Activated T-helper 9 cell treated with anti-CD3 and anti-CD28 coated beads, Interleukin-2, amount 50 U/mL, for 16 hours (primary cell): ENCODE measurements at places on chromosomes 11 and 22.

- DNase-seq = no peak
Measured at GRCh38 chr22:42912059-42912458, 55.0 kb upstream of the ARFGAP3 start.

- no peak for DNase-seq
Measured at GRCh38 chr22:30191040-30191701, 55.4 kb downstream of the LIF start.

DNA sequence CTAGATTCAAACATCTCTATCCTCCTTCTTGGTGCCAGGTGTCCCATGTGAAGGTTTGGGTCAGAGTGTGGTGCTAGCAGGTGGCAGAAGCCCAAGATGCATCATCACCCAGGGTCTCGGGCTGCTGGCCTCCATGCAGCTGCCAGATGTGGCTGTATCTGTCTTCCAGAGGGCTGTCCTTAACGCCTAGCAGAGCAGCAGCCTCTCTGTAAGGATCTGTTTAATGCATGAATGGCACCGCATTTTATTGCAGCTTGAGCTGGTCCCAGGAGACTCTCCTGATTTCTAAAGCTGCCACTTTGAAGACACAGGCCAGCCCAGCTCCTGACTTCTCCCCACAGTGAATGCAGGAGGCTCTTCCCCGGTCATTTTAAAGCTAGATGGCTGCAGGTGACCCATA is 26.3 kb downstream of the SLC1A2 start:
- DNase-seq = no peak

DNA sequence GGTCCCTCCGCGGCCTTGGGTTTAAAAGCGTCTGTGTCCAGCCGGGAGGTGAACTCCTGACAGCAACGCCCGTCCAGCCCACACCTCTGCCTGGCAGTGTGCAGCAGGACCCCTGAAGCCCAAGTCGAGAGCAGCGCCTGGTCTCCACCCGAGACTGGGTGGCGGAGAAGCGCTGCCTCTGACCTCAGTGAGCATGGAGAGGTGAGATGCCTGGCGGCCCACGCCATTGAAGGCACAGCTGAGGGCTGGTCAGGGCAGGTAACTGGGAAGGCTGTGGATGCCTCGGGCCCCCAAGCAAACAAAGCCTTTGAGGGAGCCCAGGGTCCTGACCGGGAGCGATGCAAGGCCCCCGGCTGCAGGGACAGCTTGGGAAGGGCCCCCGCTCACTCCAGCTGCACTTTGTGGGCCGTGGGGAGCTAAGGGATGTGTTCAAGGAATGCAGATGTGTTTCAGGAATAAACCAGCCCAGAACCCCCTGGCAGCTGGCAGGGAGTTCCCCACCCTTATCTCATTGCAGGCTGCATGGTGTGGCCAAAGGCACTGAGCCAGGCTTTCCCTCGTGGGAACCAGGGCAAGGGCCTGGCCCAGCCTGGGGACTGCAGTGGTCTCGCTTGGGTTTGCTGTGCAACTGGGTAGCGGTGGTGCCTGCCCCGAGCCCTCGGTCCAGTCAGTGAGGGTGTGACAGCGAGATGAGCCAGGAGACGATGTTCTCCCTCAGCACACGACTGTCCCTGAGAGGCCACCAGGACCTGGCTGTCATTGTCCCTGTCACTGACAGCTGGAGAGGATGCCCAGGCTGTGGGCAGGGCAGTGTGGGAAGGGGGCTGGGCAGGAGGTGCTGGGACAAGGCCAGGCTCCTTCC is 92.5 kb downstream of the WNT7B start:
- no peak for DNase-seq

DNA sequence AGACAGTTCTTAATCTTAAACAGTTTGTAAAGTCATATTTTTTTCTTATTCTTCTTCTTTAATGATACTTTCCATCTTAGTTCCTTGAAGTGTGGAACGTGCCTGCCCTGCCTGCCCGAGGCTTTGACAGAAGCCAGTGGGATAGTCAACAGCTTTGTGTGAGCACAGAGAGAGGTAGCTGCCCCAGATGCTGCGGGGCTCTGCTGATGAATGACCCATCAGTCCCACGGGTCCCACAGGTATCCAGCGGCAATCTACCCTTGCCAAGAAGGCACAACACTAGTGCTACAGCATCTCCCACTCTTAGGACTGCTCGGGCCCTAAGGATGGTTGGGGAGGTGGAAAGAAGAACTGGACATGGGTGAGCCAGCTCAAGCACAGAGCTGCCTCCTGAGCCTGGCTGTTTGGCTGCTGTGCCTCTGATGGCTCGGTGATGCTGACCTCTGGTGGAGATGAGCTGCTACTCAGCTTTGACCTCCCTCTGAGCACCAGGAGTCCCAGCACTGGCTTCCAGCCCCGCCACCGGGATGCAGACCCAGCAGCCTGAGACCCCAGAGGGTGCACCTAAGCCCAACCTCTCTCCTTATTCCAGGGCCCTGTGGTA is 11.8 kb upstream of the APLNR start:
- DNase-seq = no peak

- no peak for DNase-seq
Measured at GRCh38 chr11:79189601-79190000, 251.2 kb downstream of the TENM4 start.

- no peak for DNase-seq
Measured at GRCh38 chr11:129894278-129895125, 876 bp downstream of the NFRKB start.

DNA sequence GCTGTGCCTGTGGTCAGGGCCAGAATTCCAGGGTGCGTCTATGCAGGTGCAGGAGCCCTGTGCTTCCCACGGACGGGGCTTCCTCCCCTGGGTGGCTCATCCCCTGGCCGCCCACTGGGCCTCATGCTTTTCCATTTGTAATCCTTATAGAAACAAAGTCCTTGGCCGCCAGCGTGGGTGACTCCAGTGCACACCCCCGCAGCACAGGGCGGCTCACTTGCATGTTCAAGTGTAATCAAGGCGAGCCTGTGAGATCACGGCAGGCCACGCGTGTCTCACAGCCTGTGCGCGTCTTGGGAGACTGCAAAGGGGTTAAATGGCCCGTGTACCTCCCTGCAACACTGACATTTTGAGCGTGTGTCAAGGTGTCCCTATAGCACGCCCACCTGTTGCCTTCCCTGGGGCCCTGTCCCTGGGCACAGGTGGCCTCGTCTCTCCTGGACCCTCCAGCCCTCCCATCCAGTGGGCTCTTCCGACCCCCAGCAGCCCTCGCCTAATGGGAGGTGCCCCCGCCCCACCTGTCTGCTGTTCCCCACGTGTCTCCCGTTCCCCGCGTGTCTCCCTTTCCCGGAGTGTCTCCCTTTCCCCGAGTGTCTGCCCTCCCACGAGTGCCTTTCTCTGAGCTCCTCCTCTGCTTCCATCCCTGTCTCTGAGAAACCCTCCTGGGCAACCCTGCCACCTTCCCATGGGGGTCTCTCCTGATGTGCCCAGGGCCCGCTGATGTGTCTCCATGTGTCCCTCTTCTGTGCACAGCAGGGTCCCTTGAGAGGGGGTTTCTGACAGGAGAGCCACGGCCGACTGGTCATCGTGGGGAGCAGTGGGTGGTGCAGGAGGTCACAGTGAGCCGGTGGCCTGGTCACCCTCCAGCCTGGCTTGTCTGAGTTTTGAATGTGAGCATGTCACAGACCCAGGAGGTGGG is 1215.3 kb downstream of the BRD1 start:
- no peak for DNase-seq

DNA sequence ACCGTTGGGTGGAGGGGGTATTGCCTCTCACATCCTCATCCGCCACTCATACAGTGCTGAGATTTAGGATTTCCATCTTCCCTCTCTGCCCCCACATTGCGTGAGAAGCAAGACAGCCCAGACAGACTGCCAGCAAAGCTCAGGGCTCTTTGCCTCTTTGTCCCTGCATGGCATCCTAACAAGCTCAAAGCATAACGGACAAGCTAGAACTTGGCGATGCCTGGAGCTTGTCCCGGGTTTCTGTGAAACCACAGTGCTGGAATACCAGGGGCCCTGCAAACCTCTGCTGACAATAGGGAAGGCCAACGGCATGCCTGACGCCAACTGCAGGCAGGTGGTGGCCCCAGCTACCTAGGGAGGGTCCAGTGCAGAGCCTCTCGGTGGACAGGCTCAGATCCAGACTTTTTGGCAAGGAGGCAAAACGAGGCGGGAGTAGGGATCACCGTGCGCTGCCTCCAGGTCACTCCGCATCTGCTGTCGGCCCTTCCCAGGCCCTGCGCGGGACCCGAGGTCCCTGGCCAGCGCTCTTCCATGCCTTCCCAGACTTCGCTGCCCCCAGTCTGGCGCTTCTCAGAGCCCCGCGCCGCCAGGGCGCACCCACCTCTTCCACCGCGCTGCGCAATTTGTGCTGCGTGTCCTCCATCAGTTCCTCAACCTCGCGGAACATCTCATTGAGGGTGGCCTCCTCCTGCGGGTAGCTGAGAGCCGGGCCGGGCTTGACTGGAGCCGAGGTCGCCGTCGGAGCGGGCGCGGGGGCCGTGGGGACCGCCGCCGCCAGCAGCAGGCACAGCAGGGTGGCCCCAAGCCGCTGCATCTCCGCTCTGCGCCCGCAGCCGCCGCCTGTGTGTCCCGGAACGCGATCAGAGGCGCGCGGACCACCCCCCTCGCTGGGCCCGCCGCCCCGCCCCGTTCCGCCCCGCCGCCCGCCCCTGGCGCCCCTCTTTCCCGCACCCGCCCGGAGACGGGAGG is at the start of gene DKK3:
Gene DKK3 (minus strand): TSS at position 858 of the 969 bp plus-strand sequence. CDS start 44 bp downstream, at position 814.
- no peak for DNase-seq

DNA sequence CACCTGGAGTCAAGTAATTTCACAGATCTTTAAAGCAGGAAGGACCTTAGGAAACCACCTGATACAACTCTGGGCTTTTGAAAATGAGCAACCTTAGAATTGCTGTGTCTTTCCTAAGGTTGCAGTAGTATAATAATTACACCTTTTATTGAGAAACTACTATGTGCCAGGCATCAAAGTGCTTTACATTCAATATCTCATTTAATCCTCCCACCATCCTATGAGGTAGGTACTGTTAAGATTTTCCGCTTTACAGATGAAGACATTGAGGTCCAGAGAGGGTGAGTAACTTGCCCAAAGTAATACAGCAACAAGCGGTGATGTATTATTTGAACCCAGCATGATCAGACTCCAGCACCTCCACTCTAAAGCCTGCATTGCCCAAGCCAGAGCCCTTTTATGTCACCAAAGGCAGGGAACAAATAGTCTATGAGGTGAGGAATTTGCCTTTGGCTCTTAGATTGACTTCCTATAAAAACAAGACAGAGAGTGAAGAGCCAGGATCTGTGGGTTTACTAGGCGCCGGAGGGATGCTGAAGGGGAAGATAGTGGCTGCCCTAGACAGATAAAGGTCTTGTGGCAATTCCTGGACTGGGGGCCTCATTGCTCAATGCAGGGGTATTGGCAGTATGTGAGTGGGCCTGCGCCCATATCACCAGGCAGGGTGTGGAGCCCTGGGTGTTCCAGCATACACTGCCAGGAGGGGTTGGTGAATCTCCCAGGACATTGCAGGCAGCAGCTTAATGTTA is 157.1 kb downstream of the FBXO7 start:
- no peak for DNase-seq

GRCh38 chr11:468036-468435 is 18.0 kb downstream of the PTDSS2 start:
- no peak for DNase-seq

DNA sequence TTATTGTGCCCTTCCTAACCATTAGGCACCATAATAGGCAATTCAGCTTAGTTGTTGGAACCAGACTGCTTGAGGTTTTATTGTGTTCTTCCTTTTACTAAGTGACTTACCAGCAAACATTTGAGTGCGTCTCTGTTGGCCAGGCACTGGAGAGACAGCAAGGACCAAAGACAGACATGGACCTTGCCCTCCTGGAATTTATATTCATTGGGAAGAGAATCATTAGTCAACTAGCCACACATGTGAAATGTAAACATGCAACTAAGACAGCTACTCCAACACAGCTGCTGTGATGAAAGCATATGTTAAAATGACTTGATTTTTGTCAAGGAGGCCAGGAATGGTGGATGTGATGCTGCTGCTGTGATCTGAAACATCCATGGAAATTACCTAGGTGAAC is 106.4 kb downstream of the TRAF6 start:
- no peak for DNase-seq

DNA sequence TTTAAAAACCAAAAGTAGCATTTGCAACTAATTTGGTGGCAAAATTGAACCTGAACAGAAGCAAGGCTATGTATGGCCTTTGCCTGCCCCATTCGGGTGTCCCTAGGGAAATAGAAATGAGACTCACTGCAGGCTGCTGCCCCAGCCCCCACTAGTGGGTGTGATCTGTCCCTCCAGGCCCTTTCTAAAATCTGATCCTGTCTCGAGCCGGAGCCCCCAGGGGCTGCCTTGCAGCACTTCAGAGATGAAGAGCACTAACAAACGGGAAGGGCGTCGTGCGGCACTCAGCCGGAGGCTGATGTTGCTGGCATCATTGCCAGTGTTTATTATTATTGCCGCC is 43.2 kb downstream of the CD82 start:
- no peak for DNase-seq

DNA sequence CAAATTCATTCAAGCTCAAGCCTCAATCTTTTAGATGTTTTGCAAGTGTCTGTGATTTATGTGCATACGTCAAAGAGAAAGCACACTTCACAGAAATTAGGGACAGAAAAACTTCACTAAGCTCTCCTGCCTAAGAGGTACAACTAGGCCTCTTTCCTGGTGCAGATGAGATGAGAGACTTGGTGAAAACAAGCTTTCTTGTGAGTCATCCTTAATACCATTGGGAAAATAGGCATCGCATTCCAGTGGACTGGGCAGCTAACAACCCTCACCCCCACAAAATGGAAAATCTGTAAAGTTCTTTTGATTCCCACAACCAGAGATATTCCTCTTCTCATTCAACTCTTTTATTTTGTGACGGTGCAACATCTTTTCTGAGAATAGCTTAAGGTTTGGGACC is 1110.4 kb upstream of the CCDC90B start:
- no peak for DNase-seq

GRCh38 chr22:28507896-28508295 is 171.7 kb downstream of the TTC28 start:
- no peak for DNase-seq

DNA sequence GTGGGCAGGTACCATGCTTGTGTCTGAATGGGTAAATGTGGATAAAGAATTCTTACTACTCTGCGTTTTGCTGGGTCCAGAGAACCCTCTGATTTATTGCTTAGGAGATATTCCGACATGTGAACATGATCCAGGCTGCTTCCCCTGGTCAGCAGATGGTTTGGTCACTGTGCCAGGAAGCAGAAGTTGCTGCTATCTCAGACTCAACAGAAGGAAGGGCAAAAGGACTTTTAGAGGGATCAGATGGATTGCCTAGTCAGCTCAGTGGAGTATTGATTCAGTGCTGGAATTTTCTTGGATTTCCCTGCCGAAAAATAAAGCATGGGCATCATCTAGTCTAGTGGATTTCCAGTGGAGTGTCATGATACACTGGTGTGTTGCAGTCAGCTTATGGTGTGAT is 440.1 kb downstream of the NTM start:
- DNase-seq = no peak

GRCh38 chr22:36775586-36775963 is 344 bp downstream of the IFT27 start:
- peak; percentile 16 for DNase-seq

- DNase-seq = no peak
Measured at GRCh38 chr11:126753990-126754389, 246.6 kb downstream of the KIRREL3 start.
